ENCODE measurements at places on chromosomes 6 and 20.

- no peak for DNase-seq
Observed at GRCh38 chr20:59561614-59562277, 42.6 kb upstream of the PHACTR3 start.

DNA sequence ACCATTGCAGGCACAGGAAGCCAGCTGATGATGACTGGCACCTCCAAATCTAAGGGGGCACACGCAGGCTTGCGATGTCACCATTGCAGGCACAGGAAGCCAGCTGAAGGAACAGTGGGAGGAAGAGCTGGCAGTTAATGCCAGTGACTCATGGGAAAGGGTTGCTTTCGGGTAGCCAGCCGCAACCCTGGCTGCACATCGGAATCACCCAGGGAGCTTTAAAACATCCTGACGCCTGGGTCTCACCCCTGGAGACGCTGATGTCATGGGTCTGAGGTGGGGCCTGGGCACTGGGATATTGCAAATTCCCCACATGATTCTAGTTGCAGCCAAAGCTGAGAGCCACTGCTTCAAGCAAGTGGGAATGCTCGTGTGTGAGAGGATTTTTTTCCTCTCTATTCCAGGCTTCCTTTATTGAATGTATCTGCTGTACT is 16.1 kb upstream of the CCN6 start:
- DNase-seq = no peak

DNA sequence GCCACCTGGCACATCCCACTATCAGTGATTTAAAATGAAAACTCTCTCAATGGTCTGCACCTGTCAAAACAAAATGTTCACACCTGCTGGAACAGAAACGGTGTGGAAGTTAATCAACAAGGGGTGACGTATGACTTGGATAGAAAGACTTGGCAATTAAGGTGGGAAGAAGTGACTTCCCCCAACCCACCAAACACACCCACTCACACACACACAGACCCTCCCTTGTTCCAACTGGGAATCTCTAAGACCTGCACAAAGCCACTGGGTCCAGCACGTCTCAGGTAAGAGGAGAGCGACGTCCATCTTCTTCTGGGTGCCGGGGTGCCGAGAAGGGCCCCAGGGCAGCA is 25.1 kb upstream of the TCFL5 start:
- DNase-seq = no peak

GRCh38 chr6:124917769-124918168 is 44.5 kb upstream of the RNF217 start:
- DNase-seq = no peak

GRCh38 chr20:5670874-5671273 is 79.3 kb upstream of the SHLD1 start:
- no peak for DNase-seq

DNA sequence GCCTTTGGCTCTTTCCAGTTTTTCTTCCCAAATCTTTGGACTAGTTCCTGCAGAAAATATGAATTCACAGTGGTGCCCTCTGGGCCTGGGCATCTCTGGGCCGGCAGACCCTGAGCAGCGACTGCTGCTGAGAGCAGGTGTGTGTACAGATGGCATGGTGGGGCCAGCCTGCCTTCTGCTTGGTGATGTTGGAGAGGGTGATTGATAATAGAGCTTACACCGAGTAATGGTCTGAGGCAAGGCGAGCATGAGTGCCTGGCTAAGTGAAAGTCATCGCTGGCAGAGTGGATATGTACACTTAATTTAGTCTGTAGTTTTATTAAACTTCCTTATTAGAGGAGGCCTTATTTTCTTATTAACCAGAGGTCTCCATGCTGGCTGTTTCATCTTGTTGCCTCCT is 156.9 kb downstream of the CDKAL1 start:
- DNase-seq = no peak

DNA sequence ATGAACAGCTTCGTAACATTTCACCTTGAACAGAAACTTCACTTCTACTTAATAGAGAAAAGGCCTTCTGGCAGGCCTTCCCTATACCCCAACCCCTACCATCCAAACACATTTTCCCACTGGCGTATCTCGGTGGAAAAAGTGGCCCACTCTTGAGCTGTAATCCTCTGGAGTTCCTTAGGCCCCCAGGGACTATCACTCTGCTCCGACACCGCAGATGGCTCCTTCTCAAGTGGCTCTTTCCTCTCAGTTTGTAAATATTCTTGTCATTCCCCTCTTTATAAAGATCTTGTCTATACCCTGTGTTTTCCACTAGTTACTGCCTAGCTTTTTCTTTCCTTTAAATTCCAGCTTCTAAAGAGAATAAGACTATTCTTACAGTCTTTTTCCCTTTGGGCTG is 108.7 kb downstream of the MYB start:
- no peak for DNase-seq

DNA sequence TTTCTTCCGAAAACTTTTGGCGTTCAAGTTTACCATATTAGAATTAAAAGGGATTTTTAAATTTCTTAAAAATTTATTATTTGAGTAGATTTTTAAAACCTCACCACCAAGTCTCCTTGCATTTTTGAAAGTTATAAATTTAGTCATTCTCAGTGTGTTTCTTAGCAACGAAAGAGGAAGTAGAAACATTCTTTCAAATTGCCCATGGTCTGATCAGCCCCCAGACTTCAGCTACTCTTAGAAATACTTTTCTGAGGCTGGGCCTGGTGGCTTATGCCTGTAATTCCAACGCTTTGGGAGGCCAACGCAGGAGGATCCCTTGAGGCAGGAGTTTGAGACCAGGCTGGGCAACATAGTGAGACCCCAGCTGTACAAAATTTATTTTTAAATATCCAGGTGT is 15.1 kb upstream of the RTF2 start:
- DNase-seq = no peak

GRCh38 chr6:156455847-156456246 is 321.3 kb upstream of the ARID1B start:
- no peak for DNase-seq

- DNase-seq = no peak
Observed at GRCh38 chr20:62427172-62428001, at the start of gene RBBP8NL. Gene RBBP8NL, minus strand, starts transcription at chr20:62427539. Its CDS starts 7,892 bp downstream, at chr20:62419647.

- DNase-seq = no peak
Observed at GRCh38 chr20:37417617-37418467, 71.9 kb downstream of the SRC start.

DNA sequence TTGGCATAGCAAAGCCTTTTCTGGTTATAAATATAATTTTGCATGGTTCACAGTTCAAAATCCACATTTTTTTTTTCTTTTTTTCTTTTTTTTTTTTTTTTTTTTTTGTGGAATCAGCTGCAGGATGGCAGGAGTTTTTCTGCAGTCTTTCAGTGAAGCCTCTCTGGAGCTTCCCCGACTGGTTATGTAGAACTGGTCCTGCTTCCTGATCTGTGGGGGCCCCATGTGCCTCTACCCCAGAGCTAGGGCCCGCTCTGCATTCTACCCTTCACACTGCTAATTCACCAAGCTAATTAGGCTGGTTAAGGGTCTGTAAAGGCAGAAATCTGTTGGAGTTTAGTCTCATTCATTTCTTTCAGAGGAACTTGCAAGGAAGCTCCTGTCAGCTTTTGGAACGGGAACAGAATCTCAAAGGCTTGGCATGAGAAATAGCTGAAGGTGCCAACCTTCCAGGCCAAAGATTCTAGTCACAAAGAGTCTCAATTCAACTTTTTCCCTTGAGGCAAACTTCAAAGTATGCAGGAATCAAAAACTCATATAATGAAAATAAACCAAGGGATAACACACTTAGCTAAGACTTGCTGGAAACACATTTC is 45.5 kb downstream of the HMGN3 start:
- DNase-seq = no peak

DNA sequence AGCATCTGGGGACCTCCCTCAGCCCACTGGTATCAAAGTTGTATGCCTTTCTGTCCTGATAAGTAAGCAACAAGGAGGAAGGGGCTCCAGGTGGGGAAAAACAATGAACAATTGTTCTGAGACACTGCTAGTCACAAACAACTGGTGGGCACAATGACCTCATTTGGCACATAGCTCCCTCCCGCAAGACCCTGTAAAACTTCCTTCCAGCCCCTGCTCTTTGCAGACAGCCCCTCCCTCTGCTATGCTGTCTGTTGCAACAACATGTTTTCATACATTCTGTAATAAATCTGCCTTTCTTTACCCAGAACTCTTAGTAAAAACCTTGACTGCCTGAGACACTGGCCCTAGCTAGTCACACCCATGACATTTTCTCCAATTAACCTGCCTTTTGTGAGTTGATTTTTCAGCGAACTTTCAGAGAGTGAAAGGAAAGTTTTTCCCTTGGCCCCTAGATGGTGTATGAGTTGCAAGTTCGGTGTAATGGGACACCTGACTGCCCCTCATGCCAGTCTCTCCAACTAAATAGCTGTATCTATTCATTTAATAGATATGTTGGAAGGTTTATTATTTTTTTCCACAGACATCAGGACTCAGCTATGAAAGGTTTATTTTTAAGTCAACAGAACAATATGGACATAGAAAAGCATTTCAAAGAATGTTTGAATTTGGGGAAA is 142.3 kb upstream of the SLC22A16 start:
- no peak for DNase-seq

- no peak for DNase-seq
Observed at GRCh38 chr20:43690943-43691598, 24.2 kb downstream of the MYBL2 start.

DNA sequence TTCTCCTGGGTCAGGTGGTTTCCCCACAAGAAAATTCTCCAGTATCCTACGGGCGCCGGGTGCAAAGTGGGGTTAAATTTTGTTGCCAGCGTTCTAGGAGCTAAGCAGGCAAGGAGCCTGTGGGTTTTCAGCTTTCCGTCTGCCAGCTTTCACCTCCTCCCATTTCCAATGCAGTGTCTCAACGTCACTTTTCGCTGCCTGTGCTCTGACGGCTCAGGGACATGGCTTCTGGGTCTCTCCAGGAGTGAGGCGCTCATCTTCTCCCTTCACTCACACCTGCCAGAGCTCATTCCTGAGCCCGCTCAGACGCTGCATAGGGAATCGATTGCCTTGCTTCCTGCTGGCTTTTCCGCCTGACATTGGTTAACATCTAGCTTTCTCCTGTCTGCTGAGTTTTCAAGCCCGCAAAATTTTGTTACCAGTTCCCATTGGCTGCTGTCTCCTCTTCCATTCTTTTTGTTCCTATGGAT is 7.3 kb upstream of the NAA20 start:
- no peak for DNase-seq

DNA sequence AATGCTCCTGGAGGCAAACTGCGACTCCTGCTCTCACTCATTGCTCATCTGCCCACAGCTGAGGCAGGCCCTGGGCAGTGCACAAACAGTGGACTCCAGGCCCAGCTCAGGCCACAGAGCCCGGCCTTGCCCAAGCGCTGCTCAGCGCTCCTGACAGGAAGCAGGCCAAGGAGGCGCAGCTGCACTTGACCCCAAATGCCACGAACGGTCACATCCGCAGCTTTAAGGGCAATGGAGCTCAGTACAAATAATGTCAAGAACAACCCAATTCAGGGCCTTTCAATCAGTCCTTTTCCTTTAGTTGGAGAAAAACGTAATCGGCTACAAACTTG is 33.8 kb downstream of the RRBP1 start:
- no peak for DNase-seq

DNA sequence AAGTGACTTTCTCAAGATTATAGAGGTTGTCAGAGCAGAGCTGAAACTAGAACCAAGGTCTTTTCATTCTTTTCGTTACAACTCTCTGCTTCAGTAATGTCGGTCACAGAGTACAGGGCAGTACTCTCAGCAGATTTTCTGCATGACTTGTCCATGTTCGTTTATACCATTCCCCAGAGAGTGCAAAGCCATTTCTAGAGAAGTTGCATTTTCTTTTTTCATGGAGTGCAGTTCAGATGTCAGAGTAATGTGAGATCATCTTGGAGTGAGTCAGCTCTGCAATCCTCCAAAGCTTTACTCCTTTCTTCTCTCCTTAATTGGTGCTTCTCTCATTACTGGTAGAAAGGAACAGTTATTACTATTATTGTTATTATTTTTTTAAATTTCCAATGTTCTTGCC is 115.6 kb upstream of the B3GAT2 start:
- no peak for DNase-seq

GRCh38 chr6:38676236-38676973 is 26.5 kb downstream of the GLO1 start:
- DNase-seq = no peak

GRCh38 chr6:148617530-148617929 is 129.3 kb upstream of the UST start:
- DNase-seq = no peak

DNA sequence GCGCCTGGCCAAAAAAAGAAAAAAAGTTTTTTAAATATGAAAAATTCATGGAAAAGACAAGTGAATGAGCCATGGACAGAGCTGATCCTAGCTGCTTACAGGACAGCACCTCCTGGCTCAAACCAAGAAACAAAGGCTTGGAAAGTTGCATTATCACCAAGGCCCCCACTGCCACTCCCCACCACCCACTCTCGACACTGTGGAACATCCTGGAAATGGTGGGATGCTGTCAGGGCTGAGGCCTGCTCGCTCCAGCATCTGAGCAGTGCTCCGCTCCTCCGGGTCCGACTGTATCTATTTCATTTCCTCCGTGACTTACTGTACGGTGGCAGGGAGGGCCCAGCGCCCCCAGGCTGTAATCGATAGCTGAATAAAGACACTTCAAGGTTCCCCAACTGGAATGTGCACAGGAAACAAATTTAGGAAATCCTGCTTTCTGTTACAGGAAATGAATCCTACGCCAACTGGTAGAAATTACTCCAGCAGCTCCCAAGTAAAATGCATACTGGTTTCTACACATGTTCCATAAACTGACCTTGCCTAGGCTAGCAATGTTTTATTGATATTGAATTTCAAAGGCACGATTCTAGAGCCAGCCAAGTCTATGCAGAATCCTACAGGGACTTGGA is 109.5 kb upstream of the NFATC2 start:
- DNase-seq = no peak

- DNase-seq = no peak
Observed at GRCh38 chr20:50592282-50593004, 82.3 kb downstream of the PTPN1 start.

DNA sequence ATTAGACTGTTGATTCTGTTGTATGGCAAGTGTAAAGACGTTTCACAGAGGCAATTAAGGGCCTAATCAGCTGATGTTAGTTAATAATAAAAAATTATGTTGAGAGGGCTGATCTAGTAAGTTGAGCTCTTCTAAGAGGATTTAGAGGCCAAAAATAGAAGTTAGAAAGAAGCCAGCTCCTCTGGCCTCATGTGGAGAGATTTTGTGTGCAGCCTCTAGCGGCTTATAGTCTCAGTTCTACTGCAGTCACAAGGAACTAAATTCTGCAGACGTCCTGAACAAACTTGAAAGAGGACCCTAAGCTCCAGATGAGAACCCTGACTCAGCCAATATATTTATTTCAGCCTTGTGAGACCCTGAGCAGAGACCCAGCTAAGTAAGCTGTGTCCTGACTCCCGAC is 498.6 kb downstream of the BTBD3 start:
- no peak for DNase-seq

- no peak for DNase-seq
Observed at GRCh38 chr20:25146976-25147375, 48.5 kb upstream of the ENTPD6 start.

DNA sequence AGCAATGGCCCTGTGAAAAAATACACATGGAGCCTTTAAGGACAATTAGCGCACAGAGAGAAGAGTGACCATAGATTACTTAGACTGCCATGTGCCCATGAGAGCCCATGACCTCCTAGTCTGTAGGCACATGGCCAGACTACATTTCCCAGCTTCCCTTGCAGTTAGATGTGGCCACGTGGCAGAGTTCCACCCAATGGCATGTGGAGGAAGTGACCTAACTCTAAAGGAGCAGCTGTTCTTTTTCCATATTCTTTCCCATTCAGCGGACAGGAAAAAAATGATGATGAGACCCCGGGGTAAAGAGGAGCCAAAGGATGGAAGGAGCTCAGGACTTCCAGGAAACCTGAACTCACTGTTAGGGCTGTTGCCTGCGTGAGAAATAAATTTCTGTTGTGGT is 116.6 kb downstream of the CBLN4 start:
- no peak for DNase-seq
